ENCODE measurements at places on chromosomes 7 and 10.

GRCh38 chr7:83040484-83040883 is 122.2 kb downstream of the PCLO start:
- no peak for DNase-seq

GRCh38 chr10:97784200-97784810 is 12.5 kb upstream of the SFRP5 start:
- DNase-seq: no peak

DNA sequence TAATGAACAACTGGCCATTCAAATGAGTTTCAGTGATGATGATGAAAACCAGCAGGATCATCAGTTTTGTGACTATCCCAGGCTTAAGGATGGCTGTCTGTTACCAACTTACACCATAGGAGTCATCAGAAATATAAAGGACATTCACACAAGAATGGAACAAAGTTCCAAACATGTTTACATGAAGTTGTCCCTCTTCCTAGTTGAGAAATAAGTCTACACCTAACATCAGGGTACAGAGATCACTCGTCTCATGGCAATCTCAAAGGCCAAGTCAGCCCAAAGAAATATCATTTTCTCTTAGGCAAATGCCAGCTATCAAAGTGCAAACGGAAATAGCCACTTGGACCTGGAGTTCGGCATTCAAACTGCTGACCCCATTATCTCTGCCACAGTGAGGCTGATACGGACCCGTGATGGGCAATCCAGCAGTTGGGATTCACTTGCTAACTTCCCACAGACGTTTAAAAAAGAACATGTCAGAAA is 53.0 kb downstream of the CREB3L2 start:
- no peak for DNase-seq

DNA sequence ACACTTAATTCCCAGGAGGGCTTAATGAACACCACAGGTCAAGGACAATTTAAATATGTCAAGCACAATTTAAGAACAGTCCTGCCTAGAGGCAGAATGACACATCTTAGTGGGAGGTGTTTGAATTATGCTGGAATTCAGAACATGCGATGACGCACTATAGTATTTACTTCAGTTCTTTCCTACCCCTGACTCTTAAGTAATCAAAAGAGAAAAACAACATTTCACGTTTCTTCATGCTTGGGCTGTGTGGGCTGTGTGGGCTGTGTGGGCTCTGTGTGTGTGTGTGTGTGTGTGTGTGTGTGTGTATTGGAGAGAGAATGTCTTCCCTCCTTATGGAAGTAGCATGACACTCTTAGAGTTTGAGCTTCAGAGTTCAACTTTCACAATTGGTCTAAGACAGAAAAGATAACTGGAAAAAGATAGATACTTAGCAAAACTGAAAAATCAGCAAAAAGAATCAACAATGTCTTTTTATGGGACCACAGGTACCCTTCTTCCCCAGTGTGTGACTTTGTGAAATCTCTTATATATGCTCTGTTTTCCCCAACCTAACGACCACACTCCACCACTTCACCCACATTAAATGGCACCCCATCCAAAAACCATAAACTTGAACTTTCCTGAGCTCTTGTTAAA is 33.7 kb upstream of the CABCOCO1 start:
- DNase-seq: no peak

GRCh38 chr10:62794306-62794705 is 10.2 kb upstream of the ADO start:
- no peak for DNase-seq
